Motor neuron (in vitro differentiated cells): ENCODE measurements at places on chromosomes 3 and 15. TPM values are rescaled to one million over a fixed set of nuclear protein-coding genes. Genes with fewer than 3 reads are reported as not detected.

The DGKG gene
- total RNA-seq, result 3.1 and 4.8 TPM in 2 replicates

The TMCO5A gene
- 0.06 TPM in 1 of 2 replicates, not detected in the other for total RNA-seq

The OXTR gene
- 2.1 and 2.8 TPM in 2 replicates for total RNA-seq

The NDN gene
- 97.7 and 105 TPM in 2 replicates for total RNA-seq

The NMNAT3 gene
- 3.6 and 3.9 TPM in 2 replicates for total RNA-seq

The MAN2C1 gene
- 73.8 and 81.7 TPM in 2 replicates for total RNA-seq

The PSTPIP1 gene
- 0.81 and 0.92 TPM in 2 replicates for total RNA-seq

The MASP1 gene
- 4.4 and 5.3 TPM in 2 replicates for total RNA-seq

The C2CD4A gene
- 37.3 and 38.4 TPM in 2 replicates for total RNA-seq

The RAB6B gene
- 6.7 and 7.7 TPM in 2 replicates for total RNA-seq

- ATAC-seq, result peak; percentile 72
Measured at GRCh38 chr15:74283368-74283767, 47.2 kb downstream of the CCDC33 start.

GRCh38 chr3:125418306-125418705 lies 43.2 kb upstream of the ZNF148 start:
- no peak for ATAC-seq

DNA sequence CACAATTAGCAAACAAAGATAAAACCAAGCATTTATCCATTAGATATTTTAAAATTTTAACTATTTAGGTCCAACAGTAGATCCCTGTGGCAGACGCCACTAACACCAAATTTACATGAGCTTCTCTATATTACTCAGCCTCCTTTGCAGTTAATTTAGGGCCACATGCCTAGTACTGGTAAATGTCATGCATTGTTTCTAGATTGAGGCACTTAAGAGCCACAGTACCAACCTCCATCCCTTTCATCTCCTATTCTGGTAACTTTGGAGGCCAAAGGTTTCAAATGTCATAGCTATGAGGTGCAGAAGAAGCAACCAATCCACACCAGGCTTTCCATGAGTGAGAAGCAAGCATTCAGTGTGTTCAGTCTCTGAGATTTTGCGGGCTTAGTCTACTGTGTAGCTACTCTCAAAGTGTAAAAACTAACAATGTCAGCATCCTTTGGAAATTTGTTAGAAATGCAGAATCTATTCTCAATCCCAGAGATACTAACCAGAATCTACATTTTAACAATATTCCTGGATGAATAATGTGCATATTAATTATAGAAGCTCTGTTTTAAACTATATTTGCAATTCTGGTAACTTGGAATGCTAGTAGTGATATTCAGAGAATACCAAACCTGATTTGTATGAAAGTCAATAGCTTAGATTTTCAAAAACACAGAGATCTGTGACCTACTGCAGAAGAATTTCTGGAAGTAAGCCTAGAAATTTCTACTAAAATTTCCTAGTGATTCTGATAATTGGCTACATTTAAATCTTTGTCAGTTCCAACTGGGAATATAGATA lies 206.3 kb upstream of the CD96 start:
- no peak for ATAC-seq

GRCh38 chr3:194466761-194467356 lies 19.9 kb downstream of the ATP13A3 start:
- ATAC-seq, result no peak

DNA sequence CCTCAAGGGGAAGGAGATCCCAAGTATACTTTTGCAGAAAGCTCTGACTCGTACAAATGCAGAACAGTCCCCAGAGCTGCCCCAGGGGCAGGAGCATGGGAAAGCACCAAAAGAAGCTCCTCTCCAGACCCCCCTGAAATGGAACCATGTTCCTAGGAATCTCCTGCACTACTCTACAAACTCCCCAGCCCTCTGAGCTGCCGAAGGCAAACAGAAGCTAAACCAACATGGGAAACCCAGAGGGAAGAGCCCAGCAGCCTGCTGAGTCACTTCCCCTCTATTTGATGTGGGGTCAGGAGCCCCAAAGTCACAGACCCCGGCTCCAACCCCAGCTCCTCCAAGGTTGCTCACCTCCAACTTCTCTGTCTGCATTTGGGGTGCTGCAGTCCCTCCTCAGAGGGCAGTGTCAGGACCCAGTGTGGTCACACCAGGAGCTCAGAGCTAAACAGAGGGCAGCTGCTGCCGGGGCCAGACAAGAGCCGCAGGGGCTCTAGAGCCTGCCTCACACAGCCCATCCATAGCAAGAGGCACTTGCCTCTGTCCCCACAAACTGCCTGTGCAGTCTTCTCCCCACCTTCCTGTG lies 3.8 kb upstream of the PLXNA1 start:
- ATAC-seq, result no peak

DNA sequence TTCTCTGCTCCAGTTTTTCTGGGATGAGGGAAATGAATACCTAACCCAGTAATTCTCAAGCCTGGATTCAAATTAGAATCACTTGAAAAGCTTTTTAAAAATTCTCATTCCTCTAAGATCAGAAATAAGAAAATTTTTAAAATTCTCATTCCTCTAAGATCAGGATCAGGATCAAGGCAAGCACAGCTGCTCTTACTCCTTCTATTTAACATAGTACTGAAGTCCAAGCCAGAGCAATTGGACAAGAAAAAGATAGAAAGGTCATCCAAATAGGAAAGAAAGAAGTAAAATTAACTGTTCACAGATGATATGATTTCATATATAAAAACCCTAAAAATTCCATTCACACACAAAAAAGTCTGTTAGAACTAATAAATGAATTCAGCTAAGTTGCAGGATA lies 24.2 kb upstream of the CLRN1 start:
- no peak for ATAC-seq

- ATAC-seq, result no peak
Measured at GRCh38 chr3:151236736-151237135, 33.7 kb upstream of the GPR171 start.

DNA sequence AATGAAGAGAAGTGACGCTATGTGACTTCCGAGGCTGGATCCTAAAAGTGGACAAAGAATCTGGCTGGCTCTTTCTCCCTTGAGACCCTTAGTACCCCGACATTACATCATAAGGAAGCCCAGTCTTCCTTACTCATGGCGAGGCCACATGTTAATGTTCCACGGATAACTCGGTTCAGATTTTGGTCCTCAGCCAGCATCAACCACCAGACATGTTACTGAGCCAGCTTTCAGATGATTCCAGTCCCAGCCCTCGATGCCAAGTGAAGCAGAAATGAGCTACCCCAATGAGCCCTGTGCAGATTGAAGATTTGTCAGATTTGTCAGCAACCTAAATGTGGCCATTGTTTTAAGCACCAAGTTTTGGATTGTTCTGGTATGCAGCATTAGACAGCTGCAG lies 46.6 kb downstream of the SLCO2A1 start:
- no peak for ATAC-seq

DNA sequence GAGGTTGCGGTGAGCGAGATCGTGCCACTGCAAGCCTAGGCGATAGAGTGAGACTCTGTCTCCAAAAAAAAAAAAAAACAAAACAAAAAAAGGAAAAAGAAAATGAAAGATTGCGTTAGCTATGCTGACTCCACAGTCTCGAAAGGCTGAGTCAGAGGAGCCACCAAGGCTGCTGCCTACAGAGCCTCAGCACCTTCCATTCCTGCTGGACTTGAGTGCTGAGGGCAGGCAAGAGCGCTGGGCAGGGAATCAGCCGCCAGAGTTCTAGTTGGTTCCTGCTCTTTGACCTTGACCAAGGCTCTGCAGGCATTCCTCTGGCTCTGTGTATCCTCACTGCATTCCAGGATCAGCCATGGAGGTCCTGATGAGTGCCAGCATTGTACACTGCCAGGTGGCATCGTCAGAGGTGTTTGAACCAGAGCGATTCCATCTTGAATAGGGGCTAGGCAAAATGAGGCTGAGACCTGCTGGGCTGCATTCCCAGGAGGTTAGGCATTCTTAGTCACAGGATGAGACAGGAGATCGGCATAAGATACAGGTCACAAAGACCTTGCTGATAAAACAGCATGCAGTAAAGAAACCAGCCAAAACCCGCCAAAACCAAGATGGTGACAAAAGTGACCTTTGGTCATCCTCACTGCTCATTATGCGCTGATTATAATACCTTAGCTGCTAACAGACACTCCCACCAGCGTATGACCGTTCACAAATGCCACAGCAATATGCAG lies 5.9 kb downstream of the MESP2 start:
- peak; percentile 13 for ATAC-seq

DNA sequence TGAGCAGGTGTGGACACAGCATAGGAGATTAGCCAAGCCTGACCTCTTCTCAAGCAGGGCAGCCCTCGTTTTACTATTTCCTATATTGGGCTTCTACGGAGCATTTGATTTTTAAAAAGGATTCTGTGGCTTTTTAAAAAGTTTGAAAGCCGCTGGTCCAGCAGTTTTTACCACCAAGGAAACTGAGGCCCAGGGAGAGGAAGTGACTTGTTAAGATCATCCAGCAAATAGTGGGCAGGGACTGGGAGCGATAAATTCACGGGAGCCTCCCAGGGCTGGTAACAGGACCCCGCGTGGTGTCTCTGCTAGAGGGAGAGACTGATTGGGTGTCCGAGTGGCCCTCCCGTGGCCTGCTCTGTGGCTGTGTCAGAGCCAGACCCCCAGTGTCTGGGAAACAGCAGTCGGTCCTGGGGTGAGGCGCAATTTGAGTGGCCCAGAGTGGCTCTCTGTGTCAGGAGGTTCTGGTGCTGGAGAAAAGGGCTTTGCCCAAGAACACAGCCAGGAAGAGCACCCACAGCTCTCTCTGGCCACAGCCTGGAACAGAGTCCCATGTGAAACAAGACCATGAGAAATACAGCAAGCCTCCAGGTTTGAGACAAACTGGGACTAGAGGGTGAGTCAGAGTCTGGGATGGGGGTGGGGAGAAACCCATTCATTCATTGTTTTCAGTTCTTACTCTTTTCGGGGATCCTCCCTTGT lies 4.2 kb downstream of the FURIN start:
- peak; percentile 35 for ATAC-seq

DNA sequence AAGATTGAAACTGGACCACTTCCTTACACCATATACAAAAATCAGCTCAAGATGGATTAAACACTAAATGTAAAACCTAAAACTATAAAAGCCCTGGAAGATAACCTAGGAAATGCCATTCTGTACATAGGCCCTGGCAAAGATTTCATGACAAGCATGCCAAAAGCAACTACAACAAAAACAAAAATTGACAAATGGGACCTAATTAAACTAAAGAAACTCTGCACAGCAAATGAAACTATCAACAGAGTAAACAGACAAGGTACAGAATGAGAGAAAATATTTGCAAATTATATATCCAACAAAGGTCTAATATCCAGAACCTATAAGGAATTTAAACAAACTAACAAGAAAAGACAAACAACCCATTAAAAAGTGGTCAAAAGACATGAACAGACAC lies 173.1 kb upstream of the CCDC54 start:
- ATAC-seq, result no peak

- ATAC-seq, result no peak
Measured at GRCh38 chr3:107825556-107825955, 265.3 kb downstream of the CD47 start.

DNA sequence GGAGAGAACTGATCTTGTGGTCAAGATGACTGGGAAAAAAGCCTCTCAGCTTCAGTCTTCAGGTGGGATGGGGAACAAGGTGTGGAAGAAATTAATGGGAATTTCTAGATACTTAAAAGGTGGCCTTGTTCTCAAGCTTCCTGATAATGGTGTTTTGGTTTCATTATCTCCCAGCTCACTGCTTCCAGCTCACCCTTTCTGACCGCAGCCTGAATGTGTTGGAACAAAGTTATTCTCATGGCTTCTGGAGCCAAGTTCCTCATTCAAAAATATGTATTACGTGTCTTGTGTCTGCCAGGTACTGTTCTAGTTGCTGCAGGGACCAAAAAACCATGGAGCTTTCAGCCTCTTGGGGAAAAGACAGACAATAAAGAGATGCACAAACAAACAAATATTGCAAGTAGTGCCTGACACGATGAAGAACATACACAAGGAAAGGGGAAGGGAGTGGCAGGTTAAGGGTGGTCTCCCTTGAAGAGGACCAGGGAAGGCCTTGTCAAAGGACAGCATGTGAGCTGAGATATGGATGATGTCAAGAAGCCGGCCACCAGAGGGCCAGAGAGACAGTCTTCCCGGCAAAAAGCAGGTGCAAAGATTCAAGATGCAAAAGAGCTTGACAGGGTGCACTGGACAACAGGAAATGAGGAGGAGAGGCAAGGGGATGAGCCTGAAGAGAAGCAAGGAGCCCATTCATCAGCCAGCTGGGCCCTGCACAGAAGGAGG lies 35.5 kb downstream of the ARRDC4 start:
- no peak for ATAC-seq

DNA sequence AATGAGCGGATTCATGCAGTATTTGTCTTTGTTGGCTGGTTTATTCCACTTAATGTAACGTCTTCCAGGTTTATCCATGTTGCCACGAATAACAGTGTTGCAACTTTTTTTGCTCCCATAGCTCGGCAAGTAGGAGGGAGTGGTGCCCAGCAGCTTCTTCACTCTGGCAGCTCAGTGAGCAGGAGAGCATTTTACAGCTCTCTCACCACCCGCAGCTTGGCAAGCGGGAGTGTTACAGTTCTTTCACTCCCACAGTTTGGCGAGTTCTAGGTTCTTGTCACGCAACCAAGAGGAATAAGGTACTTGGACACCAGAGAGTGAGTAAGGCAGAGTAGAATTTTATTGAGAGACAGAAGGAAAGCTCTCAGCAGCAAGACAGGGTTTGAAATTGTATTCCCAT lies 935.2 kb downstream of the TBL1XR1 start:
- ATAC-seq, result no peak

GRCh38 chr3:62870321-62870720 lies 4.9 kb downstream of the CADPS start:
- no peak for ATAC-seq

- no peak for ATAC-seq
Measured at GRCh38 chr3:58464866-58465265, 27.0 kb upstream of the KCTD6 start.

DNA sequence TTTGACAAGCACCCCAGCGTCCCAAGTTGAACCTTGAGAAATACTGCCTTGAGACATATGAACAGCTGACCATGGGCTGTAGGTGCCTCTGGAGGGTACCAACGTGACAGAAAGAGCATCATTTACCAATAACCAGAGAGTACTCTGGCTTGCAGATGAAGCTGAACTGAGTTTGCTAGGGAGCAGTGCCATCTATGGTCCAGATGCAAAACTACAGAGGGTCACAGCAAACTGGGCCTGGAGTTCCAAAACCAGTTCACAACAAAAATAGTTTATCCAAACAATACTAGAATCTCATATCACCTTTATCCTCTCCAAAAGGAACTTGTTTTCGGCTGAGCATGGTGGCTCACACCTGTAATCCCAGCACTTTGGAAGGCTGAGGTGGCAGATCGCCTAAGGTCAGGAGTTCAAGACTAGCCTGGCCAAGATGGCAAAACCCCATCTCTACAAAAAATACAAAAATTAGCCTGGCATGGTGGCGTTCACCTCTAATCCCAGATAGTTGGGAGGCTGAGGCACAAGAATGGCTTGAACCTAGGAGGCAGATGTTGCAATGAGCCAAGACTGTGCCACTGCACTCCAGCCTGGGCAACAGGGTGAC lies 69.3 kb downstream of the CHAC1 start:
- ATAC-seq, result peak; percentile 72

- no peak for ATAC-seq
Measured at GRCh38 chr3:131304890-131305289, 76.7 kb upstream of the NUDT16 start.

GRCh38 chr3:111737047-111737705 lies 121.9 kb upstream of the PHLDB2 start:
- ATAC-seq, result no peak

GRCh38 chr15:55319537-55320237 lies 665 bp downstream of the PIGB start:
- no peak for ATAC-seq

- ATAC-seq, result no peak
Measured at GRCh38 chr3:86416334-86416733, 574.6 kb downstream of the VGLL3 start.
